Activated CD4-positive, alpha-beta memory T cell treated with anti-CD3 and anti-CD28 coated beads for 36 hours (primary cell): ENCODE measurements at places on chromosomes 2 and 18. TPM values are rescaled to one million over a fixed set of nuclear protein-coding genes. Genes with fewer than 3 reads are reported as not detected.

DNA sequence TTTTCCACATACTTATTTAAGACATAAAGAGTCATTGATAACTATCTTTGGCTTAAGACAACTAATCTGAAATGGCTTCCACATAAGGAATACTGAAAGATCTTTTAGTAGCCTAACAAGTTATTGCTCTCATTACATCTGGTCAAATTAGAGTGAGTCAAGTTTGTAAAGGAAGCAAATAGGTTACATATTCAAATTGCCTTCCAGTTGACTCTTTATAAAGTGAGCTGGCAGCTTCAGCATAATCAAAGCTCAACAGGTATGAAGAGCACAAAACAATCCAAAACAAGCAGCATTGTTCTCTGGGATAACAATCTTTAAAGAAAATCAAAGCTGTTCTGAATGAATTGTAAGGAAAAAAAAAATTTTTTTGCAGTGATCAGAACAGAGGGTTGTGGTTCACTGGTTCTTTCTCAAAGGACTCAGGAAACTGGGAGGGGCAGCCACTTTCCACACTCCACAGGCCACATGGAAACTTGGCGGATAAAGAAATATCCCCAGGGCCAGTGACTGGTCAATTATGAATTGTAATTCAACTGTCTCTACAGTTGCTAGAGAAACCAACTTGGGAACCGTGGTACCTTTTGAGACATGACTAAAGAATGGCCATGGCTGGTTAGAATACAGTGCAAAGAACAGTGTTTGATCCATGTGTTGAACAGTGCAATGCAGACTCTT lies 369.3 kb upstream of the KCNH7 start:
- H3K4me1 ChIP-seq: no peaks in the 10 kb centered on the region
- DNase-seq: no peak
- H3K27me3 ChIP-seq: no peaks in the 10 kb centered on the region
- no peak overlapping the region for H3K27ac ChIP-seq
- H3K36me3 ChIP-seq: no peaks in the 10 kb centered on the region

DNA sequence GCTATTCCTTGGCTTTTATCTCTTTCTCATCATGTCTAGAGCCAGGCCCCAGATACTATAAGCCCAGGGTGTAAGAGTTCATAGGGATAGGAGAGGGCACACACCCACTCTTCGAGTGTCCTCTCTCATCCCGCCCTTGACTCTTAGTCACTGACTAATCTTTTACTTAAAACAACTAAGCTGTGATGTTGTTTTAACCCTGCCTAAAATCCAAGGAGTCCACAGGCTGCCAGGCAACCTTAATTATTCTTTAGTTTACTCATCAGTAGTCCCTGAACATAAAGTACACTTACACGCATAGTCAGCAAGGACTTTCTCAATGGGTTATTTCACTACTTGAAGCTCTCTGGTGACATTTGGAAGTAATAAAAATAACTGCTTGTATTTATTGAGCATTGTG lies 28.4 kb downstream of the GREB1L start:
- no peak for DNase-seq
- H3K4me1 ChIP-seq: no peaks in the 10 kb centered on the region
- H3K27me3 ChIP-seq: peaks cover 1% of the 10 kb centered on the region
- H3K27ac ChIP-seq: no peak overlapping the region
- no peaks in the 10 kb centered on the region for H3K36me3 ChIP-seq

CROCC2 gene
- total RNA-seq: not detected

FBXO15 gene
- 0.75 TPM for total RNA-seq

- peak overlapping the region; percentile 70 for H3K4me3 ChIP-seq
- peaks cover 17% of the 10 kb centered on the region for H3K4me1 ChIP-seq
- peak overlapping the region; percentile 46 for H3K27ac ChIP-seq
- DNase-seq: peak; percentile 51
- no peaks in the 10 kb centered on the region for H3K27me3 ChIP-seq
- no peaks in the 10 kb centered on the region for H3K36me3 ChIP-seq
Measured at GRCh38 chr18:5309888-5310470, 14.5 kb upstream of the ZBTB14 start.

DNA sequence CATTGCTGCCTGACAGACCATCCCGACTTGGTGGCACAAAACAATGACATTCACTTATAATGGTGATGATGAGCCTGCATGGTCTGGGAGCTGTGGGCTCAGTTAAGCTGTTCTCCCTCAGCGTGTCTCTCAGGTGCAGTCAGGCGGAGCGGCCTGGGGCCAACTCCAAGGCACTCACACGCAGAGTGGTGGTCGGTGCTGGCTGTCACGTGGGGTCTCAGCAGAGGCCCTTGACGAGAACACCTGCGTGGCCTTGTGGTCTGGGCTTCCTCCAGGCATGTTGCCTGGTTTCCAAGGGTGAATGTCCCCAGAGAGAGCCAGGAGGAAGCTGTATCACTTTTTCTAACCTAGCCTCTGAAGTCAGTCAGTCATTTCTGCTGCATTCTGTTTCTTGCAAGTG lies 29.8 kb downstream of the ARMC9 start:
- no peak overlapping the region for H3K27ac ChIP-seq
- no peaks in the 10 kb centered on the region for H3K4me1 ChIP-seq
- H3K27me3 ChIP-seq: no peaks in the 10 kb centered on the region

RTP5 gene
- 0.10 TPM for total RNA-seq

DNA sequence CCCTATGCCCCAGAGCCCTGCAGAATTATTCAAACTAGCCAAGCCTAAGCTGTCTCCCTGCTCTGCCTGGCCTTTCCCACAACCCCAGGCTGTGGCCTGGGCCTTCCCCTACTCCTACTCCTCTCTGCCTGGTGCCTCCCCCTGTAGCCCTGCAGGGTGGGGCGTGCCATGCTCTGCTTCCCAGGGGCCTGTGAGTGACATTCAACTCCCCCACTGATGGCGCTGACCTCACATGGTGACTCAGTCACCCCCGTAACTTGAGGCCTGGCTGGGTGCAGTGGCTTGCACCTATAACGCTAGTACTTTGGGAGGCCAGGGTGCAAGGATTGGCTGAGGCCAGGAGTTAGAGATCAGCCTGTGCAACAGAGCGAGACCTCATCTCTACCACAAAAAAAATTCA lies 60.6 kb downstream of the KIF1A start:
- peak; percentile 70 for DNase-seq
- H3K27me3 ChIP-seq: no peaks in the 10 kb centered on the region
- peaks cover 8% of the 10 kb centered on the region for H3K4me1 ChIP-seq

SIGLEC15 gene
- not detected for total RNA-seq

DNA sequence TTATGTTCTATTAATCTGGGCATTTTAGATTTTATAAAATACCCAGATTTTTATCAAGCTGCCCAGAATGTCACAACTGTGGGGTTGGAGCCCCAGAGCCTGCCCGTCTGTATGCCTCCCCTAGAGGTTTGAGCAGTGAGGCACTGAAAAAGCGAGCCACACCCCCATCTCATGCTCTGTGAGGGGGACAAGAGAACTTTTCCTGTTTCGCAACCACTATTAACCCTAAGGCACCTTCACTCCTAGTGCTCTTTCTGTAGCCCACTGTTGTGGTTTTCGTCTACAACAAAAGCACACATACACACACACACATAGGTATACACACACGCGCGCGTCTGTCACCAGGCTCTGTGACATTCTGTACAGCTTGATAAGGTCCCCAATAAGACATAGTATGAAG lies 38.0 kb downstream of the DCDC2C start:
- no peaks in the 10 kb centered on the region for H3K36me3 ChIP-seq
- H3K4me3 ChIP-seq: no peak overlapping the region
- peaks cover 10% of the 10 kb centered on the region for H3K27me3 ChIP-seq
- H3K4me1 ChIP-seq: no peaks in the 10 kb centered on the region
- no peak overlapping the region for H3K27ac ChIP-seq

DNA sequence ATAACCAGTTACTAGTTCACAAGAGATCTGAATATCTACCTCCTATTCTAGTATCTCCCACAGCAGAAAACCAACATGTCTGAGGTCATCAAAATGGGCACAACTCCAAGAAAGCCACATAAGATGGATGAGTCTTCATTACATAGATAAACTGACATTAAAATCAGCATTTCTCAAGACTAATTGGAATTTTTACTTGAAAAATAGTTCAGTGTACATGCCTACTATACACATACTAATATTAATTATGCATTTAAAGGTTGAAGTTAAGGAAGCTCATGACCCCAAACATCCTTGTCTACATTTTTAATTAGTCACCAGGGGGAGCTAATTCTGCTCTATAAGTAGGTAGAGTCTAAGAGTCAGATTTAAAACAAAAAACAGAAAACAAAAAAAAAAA lies 41.9 kb downstream of the ZNF521 start:
- H3K27ac ChIP-seq: no peak overlapping the region
- no peaks in the 10 kb centered on the region for H3K36me3 ChIP-seq
- no peaks in the 10 kb centered on the region for H3K4me1 ChIP-seq
- no peak overlapping the region for H3K4me3 ChIP-seq

- H3K4me3 ChIP-seq: no peak overlapping the region
- H3K27me3 ChIP-seq: peaks cover 9% of the 10 kb centered on the region
- H3K36me3 ChIP-seq: no peaks in the 10 kb centered on the region
- H3K4me1 ChIP-seq: no peaks in the 10 kb centered on the region
- no peak overlapping the region for H3K27ac ChIP-seq
Measured at GRCh38 chr2:166610913-166611305, 116.9 kb upstream of the SCN7A start.

GAL3ST2 gene
- 0.93 TPM for total RNA-seq

EVX2 gene
- not detected for total RNA-seq

DNA sequence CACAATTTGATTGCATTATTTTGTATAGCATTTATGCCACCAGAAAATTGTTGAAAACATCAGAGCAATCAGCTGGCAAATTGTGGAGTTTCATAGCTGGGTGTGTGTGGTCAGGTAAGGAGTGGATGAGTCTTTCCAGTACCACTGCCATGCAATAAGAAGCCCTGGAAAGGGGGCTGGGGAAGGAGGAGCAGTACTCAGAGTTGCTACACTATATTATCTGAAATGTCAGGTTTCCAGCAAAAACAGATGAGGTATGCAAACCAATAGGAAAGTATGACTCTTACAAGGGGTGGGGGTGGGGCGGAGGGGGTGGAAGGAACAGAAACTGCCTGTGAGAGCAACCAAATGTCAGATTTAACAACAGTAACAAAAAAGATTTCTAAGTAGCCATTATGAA lies 112.2 kb downstream of the SOS1 start:
- peak; percentile 54 for DNase-seq
- H3K27me3 ChIP-seq: no peaks in the 10 kb centered on the region
- no peak overlapping the region for H3K4me3 ChIP-seq
- peaks cover 12% of the 10 kb centered on the region for H3K4me1 ChIP-seq

- no peak overlapping the region for H3K27ac ChIP-seq
- H3K4me3 ChIP-seq: no peak overlapping the region
- no peak for DNase-seq
- peaks cover 10% of the 10 kb centered on the region for H3K4me1 ChIP-seq
- peaks cover 37% of the 10 kb centered on the region for H3K27me3 ChIP-seq
Measured at GRCh38 chr2:240819126-240819857, 727 bp downstream of the KIF1A start.
